ENCODE measurements at places on chromosomes 16 and 17.

- no peak for DNase-seq
These were observed 30.1 kb downstream of the PGS1 start for GRCh38 chr17:78408476-78409050.

DNA sequence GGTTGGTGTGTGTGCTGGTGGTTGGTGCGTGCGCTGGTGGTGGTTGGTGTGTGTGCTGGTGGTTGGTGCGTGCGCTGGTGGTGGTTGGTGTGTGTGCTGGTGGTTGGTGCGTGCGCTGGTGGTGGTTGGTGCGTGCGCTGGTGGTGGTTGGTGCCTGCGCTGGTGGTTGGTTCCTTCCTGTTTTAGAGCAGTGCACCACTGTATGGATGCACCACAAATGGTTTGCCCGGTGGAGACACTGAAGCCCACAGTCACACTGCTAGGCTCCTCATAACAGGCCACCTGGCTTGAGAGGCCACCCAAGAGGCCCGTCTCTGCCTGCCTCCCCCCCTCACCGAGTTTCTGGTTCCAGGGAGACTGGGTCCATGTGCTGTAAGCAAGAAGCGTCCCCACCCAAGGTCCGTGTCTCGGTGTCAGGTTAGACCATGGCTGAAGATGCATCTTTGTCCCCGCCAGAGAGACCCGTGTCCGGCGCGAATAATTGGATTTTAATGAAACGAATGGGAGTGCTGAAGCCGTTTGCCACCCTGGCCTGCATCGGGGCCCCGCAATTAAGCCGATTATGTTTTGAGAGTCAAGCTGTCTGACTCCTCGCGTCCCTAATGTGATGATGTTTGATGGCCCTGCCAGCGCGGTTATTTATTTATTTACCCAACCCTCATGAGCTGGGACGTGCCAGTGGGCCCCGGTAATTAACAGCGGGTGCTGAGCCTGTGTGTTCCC, 161.3 kb upstream of the GSE1 start:
- no peak for DNase-seq

GRCh38 chr17:33789658-33790057, 465.4 kb upstream of the CCL2 start:
- no peak for DNase-seq

GRCh38 chr17:27386206-27387075, 69.8 kb upstream of the KSR1 start:
- DNase-seq = no peak

DNA sequence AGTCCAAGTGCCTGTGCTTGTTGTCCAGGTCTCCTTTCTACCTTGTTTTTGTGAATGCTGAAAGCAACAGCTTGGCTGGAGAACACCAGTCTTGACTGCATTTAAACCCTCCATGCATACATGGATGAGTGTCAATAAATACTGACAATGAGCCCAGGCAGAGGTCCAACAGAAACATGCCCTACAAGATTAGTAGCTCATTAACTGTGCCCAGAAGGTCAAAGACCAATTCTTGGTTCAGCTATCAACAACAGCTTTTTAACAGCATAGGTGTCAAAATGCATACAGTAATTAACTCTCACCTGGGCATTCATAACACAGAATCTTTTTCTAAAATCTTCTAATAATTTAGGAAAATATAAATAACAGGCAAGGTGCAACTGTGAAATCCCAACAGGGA, 63.2 kb downstream of the N4BP1 start:
- no peak for DNase-seq

DNA sequence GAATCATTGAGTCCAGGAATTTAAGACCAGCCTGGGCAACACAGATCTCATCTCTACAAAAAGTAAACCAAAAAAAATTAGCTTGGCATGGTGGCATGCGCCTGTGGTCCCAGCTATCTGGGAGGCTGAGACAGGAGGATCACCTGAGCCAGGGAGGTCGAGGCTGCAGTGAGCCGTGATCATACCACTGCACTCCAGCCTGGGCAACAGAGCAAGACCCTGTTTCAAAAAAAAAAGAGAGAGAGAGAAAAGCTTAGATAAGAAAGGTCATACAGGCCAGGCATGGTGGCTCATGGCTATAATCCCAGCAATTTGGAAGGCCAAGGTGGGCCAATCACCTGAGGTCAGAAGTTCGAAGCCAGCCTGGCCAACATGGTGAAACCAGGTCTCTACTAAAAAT, 63.5 kb upstream of the DNAH17 start:
- no peak for DNase-seq

- DNase-seq = no peak
These were observed 1.4 kb downstream of the MYO18A start for GRCh38 chr17:29178750-29179231.

- no peak for DNase-seq
These were observed 944 bp upstream of the WFIKKN1 start for GRCh38 chr16:629833-630248.

DNA sequence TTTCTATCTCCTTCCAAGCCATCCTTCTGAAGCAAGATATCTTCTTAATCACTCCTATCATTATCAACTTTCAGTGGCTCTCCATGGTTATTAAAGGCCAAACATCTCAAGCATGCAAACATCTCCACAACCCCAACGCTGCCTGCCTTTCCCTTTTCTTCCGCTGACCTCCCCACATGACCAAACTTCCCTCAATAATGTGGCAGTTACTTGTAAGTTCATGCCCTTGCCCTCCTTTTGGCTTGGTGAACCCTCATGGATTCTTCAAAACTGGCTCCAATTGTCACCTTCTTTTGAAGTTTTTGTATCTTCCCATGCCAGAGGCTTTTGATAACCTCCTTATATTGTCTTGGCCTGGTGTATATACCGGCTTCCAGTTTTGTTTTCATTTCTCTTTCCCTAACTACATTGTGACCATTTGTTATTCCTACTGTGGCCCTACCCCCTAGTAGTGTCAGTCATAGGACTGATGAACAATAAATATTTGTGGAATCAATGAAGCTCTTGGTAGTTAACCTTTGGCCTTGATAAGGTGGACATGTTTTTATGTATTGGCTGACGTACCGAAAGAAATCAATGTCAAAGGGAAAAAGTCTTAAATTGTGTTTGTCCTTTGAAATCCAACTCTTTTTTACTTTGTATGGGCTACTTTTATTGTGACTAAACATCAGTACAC, 19.9 kb upstream of the SMIM36 start:
- no peak for DNase-seq
